ENCODE measurements at places on chromosomes 13 and 19.

DNA sequence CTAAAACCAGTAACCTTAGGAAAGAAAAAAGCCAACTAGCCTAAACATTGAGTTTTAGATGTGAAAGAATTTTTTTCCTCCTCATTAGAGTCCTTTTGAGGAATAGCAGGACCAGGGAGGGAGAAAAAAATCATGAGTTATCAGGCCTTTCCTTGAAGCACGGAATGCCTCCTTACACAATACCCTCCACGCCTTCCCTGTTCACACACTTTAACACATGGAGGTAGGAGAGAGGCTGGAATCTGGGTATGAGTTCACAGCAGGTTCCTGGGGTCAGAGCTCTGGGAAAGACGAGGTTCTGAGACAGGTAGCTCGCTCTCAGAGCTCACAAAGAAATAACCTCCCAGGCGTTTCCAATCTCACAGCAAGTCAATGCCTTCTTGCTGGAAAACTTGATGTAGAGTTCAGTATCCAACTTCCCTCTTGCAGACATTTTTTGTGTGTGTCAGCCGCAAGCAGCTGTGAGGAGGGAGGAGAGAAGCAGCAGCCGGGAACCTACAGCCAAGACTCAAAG is 716 bp downstream of the ZNF573 start:
- DNase-seq, result no peak

GRCh38 chr19:35509018-35509652 is 4.3 kb downstream of the DMKN start:
- no peak for DNase-seq

GRCh38 chr19:22620401-22620800 is 13.7 kb upstream of the ZNF492 start:
- DNase-seq, result no peak

DNA sequence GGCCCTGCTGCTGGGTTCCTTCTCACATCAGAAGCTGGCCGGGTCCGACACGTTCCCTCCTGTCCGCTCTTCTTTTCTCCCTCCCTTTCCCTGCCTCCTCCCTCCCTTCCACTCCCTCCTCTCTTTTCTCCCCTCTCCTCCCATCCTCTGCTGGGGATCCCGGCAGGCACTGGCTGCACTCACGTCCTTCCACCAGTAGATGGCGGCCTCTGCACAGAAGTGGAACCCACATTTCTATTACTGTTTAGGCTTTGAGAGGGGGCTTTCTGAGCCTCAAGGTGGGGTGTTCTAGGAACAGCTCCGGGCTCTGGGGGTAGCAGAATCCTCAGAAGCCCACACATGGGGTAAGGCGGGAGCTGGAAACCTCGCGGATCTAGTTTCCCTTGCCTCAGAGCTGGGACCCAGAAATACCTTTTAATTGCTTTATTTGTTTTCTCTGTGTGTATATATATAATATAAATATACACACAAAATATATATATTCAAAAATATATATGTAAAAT is 294.2 kb downstream of the ZNF536 start:
- peak; percentile 10 for DNase-seq

DNA sequence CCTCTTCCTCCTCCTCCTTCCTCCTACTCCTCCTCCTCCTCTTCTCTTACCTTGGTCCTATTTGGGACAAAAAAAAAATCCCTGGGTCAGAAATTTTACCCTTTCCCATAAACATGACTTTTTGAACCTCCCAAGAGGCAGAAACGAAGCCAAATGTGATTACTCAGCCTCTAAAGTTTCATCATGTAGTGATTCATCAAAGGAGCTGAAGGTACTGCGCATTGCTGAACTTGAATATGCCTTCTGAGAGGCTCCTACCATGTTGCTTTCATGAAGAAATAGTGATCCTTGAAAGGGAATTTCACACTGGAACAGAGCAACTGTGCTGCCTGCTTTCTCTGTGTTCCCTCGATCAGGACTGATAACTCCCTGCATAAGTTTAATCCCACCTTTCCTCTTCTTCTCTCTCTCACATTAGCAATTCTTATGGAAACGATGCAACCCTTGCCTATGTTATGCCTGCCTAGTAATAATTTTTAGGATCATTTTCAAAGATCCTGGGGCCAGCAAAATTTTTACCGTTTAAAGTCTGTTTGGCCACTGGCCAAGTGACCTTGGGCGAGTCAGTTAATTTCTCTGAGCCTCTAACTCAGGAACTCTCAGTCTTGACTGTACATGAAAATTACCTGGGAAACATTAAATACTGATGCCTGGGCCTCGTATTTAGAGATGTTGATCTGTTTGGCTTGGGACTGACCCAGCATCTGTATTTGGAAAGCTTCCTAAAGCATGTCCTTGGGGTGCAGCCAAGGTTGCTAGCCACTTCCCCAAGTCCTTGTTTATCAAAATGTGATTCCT is 149.5 kb downstream of the DCT start:
- no peak for DNase-seq

DNA sequence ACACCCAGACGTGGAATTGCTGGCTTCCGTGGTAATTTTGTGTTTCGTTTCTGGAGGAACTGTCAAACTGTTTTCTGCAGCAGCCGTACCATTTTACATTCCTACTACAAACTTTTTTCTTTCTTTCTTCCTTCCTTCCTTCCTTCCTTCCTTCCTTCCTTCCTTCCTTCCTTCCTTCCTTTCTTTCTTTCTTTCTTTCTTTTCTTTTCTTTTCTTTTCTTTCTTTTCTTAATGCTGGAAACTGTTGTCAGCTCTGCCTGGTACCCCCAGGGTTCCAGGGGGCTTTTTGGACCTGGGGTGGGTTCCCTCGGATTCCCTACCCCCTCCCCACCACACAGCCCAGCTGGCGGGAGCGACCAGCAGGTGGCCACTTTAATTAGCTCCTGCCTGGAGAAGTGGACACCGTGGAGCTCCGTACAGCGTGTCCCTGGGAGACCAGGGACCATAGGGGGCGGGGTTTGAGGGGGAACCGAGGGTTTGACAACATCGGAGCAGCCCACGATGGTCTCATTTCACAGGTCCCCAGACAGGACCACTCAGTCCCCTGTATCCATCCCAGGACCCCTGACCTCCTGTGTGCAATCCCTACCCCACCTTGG is 24.4 kb downstream of the CELF5 start:
- DNase-seq, result no peak

- no peak for DNase-seq
These were observed 569.7 kb downstream of the PCDH9 start for GRCh38 chr13:66660468-66660813.

DNA sequence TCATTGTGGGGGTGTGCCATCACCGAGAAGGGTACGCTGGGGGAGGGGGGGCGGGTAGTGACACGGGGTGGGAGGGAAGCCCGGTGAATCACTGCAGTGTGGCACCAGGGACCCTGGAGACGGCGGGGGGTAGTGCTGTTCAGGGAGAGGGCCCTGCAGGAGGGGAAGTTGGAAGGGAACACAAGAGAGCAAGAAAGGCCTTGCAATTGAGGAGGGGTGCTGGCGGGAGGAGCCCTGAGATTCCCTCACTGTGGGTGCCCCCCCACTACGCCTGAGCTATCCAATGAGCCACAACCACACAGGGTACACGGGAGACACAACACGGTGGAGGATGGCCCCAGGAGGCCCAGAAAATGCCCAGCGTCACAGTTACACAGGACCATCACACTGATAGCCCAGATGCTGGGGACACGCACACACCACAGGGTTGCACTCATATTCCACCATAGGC is 516 bp upstream of the ATP1A3 start:
- DNase-seq, result no peak

GRCh38 chr13:46728777-46729176 is 68.2 kb downstream of the ESD start:
- DNase-seq, result no peak

DNA sequence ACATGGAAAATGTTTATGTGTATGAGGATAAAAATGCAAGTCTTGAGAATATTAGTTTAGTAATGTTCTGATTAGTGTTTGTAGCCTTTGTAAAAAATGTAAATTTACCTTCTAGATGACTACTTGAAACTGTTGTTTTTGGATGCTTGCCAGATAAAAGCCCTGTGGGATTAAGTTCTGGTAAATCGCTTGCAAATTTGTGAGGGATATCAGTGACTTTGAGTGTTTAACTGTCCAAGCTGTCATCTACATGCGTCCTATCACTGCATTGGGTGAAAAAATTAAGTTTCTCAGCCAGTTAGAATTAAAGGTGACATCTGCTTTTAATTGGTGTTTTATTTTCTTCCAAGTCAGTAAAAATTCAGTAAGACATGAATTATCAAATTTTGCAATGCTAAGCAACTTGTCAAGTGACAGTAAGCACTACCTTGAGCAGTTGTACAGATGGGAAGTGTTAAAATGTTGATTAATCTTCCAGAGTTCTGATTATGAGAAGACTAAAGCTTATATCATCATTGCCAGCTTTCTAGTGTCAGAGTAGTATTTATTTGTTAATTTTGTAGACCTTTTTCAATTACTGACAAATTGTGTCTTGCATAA is 88.0 kb downstream of the PCCA start:
- no peak for DNase-seq

DNA sequence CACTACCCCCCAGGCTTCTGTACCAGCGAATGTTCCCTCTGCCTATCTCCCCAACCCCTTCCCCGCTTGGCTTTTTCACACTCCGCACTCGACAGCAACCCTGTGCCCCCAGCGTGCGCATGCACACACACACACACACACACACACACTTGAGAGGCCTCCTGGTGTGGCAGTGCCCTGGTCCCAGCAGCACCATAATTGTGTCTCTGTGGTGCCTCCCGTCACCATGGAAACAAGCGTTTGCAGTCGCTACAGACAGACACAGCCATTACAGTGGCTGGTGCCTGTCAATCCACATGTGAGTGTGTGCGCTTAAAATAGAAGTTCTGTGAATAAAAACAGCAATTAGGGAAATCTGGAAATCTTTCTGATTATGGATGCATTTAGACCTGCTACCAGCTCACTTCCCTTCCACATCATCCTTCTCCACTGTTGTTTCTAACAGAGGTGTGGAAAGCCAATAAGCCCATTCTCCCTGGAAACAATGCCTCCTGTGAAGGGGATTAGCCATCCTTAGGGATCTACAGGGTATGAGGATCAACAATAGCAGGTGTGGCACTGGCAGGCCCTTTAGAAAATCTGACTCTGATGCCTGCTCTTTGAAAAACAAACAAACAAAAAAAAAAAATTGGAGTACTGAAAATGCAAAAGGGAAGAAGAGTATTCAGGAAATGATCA is 146.3 kb downstream of the DCLK1 start:
- DNase-seq, result no peak

DNA sequence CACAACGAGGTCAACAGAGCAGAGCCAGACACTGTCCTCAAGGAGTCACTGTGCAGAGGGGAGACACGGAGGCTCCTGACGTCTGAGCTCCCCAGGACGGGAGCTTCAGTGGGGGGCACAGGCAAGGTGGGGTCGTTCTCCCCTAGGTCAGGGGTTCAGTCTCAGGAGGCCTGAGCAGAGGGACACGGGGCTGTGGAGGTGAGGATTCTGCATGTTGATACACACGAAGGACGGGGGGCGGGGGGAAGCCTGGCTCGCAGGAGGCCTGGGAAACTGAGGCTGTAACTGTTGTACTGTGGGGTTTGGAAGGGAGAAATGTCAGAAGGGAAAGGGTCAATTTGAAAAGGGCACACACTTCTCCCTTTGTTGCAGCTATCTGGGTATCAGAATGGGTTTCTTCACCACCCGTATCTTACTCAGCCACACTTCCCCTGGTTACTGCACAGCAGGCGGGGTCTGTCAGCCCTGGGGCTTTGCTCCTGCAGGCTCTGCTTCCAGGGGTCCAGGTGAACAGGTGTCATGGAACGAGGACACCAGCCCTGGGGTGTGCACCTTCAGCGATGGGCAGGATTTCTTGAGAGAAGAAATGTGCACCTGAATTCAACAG is 748 bp upstream of the SIGLEC8 start:
- no peak for DNase-seq

DNA sequence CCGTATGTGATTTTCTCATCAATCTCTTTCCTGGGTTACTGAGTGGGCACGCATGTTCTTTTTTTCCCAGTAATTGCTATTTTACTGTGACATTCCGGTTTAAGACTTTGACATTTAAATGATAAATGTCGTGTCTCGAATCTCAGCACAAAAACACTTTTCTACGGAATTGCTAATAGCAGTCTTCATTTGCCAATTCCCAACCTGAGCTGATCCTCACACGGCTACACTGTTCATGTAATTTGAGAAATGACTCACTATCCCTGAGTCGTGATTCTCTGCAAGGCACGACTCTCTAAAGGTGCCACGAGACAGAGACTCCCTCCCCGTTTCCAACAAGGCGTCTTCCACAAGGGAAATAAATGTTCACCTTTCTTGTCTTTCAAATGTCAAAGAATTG is 88.7 kb upstream of the USP29 start:
- DNase-seq, result no peak

DNA sequence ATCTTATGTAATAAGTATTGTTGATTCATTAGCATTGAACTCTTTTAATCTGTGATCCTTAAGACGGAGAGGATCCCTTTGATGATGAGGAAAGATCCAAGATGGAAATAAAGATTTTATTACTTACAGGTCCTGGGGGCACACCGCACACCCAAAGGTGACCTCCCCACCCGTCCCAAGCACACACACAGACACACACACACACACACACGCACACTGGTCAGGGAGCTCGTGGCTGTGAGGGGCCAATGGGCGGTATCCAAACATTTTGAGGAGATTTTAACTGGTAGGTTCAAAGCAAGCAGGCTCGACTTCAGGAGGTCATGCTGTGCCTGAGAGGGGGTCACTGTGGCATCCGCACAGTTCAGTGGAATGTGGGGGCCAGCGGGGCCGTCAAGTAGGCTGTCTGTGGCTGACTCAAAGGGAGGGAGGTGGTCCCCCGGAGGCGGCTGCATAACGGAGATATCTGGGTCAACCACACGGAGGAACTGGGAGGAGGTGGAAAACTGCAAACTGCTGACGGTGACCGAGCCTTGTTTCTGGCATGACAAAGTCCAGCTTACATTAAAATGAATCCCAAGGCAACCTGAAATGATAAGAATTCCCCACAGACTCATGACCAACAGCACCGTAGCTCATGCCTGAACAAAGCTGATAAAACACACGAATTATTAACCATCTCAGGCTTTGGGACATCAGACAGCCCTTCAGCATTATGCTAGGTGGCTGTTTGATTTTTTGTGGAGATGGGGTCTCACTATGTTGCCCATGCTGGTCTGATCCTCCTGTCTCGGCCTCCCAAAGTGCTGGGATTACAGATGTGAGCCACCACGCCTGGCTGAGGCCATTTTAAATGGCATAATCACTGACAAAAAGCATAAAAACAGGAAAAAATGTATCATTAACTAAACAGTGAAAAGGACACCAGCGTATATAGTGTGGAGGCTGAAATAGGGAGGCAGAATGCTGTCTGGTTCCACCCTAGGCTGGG is 20.9 kb upstream of the SIGLEC11 start:
- no peak for DNase-seq

DNA sequence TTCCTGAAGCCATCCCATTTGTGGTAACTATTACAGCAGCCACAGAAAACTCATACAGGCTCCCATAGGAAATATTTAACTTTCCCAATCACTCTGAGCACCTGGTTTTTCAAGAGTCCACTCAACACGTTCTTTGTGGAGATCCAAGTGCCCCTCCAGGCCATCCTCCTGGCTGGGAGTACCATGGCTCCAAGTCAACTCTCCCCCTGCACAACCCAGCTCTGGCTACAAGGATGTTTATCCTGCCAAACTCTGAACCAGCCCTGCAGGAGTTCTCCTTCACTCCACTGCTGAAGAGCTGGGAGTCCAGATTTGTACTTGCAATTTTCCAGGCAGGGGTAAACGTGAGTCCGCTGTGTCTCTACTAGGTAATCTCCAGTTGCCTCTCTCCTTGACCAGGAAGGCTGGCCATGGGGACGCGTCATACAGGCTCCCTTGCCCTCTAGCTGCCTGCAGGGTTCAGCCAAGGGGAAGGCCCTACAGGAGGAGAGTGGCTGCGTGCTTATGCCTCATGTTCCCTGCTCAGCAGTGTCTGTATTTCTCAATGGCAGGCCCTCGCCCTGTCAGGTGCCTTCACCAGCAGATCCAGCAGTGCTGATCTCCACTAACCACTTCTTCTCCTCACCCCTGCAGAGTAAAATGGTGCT is 29.9 kb upstream of the ARGLU1 start:
- no peak for DNase-seq
